ENCODE measurements at places on chromosomes 2 and 18.

DNA sequence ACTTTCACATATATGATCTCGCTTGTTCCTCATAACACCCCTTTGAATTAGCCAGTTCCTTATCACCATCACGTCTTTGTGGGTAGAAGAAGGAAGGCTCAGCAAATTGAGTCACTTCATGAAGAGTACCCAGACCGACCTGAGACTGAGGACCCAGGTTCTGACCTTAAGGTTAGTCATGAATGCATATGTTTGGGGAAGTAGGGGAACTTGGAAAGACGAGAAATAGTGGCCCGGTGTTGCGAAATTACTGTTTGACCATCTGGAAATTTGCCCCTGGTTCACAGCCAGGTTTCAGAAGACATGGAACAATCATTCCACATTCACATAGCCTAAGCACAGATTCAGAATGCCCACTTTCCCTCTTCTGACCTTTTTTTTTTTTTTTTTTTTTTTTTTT is 59.8 kb downstream of the MEIS1 start:
- no peak for DNase-seq

DNA sequence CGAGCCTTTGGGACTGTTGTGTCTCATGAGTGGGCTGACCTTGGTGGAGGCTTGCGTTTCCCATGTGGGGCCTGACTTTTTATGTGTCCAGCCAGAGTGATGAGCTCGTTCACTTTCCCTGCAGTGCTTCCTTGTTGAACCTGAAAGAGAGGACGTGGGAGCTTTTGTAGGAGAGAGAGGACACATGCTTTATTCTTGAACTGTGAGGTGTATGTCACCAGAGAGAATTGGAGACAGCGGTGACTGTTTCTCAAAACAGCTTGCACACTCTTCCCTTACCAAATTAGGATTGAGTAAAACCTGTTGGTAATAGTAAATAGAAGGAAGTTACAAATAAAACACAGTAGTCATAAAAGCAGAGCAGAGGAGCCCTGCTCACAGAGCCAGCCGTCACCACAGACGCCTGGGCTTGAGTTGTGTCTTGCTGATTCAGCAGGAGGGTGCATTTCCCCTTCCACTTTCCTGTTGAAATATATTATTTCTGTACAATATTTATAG is 60.7 kb downstream of the INPP4A start:
- no peak for DNase-seq

DNA sequence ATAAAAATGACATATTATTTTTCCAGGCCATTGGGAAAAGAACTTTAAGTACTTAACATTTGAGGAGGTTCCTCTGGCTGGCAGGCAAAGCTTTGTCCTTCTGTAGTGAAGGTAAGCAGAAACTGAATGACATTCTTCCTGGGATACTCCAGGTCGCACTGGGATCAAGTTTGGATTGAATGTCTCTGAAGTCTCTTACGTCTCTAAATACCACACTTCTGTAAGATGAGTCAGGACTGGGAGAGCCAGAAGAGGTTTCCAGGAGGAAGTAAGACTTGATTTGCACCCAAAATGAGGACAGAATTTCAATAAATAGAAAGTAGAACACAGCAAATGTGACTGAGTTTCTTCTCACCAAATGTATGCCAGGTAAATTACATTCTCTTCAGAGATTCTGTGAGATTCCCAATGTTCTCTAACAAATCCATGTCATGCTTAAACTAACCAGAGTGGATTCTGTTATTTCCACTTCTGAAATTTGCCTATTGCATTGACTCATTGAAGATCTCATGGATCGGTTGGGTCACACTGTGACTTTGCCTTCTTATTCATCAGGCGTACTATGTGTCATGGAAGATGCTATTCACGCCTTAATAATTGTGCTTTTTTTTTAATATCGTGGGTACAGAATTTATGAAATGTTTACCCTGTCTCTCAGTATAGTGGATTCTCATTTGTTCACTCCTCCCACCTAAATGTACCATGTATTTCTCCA is 25.5 kb upstream of the VIT start:
- no peak for DNase-seq

DNA sequence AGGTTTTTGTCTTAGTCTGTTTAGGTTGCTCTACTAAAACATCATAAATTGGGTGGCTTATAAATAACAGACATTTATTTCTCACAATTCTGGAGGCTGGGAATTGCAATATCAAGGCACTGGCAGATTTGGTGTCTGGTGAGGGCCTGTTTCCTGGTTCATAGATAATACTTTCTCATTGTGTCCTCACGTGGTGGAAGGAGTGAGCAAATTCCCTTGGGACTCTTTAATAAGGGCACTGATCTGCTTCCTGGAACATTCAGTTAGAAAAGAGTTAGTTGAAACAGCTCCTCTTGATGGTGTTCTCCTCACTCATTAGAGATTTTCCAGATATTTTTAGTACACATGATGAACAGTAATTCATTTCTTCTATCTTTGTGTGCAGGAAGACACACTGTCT is 22.3 kb downstream of the COL4A3 start:
- DNase-seq: no peak

- no peak for DNase-seq
These were observed 125.7 kb downstream of the PDE1A start for GRCh38 chr2:182301093-182301492.

All from stimulated activated naive CD8-positive, alpha-beta T cell treated with anti-CD3 and anti-CD28 coated beads, Interleukin-15, amount 100 ng/mL, for 72 hours (primary cell).